Caudate nucleus (tissue), 63 donors: ENCODE measurements at places on chromosomes 5 and 9.

- DNase-seq: no peak
These were observed 30.7 kb downstream of the IFNW1 start for GRCh38 chr9:21110708-21111576.

DNA sequence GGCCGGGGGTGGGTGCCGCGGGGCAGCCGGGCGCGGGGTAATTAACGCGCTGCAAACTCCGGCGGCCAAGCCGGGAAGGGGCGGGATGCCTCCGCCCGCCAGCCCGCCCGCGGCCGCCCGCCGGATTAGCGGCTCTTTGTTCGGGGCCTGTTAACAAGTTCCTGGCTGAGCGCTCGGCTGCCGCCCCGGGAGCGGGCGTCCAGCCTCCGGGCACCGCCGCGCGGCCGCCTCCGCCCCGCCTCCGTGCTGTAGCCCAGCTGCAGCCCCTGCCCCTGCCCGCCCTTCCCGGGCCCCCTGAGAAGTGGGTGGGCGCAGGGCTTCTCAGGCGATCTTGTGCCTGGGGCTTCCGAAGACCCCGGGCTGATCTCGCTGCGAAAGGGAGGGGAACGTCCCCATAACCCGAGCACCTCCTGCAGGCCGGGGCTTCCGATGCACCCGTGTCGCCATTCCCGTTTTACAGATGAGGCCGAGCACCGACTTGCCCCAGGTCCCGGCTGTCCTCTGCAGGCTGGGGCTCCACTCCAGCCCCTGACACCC lies 7.5 kb downstream of the UNC5A start:
- DNase-seq: no peak

DNA sequence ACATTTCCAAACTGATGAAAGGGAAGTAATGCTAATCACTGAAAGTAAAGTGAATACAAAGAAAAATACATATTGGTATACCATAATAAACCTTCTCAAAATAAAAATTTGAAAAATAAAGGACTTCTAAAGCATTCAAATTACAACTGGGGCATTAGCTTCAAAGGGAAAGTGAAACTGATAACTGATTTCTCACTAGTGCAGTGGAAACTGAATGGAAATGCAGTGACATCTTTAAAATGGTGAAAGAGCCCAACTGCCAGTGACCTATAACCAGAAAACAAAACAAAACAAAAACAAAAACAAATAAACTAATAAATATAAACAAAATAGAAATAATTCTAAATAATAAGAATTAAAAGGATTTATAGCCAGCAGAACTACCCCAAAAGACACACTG lies 297.5 kb upstream of the GRIN3A start:
- DNase-seq: no peak

DNA sequence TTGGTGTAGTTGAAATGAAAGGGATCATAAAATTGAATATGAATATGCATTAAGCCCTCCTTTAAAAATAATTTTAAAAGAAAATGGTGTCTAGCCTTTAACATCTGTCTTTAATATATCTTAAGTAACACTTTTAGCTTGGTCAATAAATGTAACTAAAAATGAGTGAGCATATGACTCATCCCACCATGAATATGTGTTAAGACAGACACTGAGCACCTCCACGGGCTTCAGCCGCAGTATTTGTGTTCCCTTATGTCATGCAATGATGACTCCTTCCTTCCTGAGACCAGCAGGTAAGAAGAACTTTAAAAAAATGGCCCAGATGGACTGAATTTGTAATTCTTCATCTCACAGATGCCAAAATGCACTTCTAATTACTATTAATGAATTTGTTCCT lies 563.2 kb downstream of the NR2F1-AS1 start:
- DNase-seq: no peak

- no peak for DNase-seq
These were observed 23.1 kb downstream of the ANP32B start for GRCh38 chr9:98006127-98006796.

DNA sequence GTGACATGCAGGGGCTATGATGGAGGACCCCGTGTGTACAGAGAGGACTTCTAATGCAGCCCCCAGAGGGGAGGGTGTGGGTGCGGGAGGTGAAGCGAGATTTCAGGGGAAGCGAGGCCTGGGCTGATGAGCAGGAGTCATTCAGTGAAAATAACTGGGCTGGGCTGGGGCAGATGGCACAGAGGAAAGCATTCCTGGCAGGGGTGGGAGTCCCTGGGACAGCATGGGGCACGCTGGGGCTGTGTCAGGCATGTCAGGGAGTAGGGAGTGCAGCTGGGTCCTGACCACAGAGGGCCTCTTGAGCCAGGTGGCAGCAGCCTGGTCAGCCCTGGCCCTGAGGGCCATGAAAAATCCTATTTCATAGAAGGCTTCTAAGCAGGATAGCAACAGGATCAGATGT lies 36.6 kb downstream of the COL15A1 start:
- DNase-seq: no peak

GRCh38 chr9:33127881-33128280 lies 39.3 kb downstream of the B4GALT1 start:
- no peak for DNase-seq

- no peak for DNase-seq
These were observed 105.5 kb downstream of the FBXL17 start for GRCh38 chr5:108276187-108277050.

GRCh38 chr5:173352366-173353349 lies 24.4 kb upstream of the STC2 start:
- DNase-seq: no peak

- DNase-seq: no peak
These were observed 420.6 kb downstream of the CTNND2 start for GRCh38 chr5:11483630-11484029.

GRCh38 chr9:97962136-97962535 lies 21.0 kb upstream of the ANP32B start:
- DNase-seq: no peak

DNA sequence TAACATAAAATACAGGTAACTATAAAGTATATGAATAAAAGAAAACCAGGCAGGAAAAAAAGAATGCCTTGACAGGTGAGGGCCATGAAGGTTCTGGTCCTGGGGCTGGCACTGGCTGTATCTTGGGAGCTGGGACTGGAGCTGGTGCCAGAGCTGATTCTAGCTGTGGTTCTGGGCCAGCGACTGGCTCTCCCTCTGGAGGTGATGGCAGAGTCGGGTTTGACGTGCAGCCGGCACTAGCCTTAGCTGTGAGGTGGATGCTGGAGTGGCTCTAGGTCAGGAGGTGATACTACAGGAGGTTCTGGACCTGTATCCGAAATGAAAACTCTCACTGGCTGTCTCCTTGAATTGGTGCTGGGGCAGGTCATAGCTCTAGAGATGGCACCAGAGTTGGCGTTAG lies 22.3 kb downstream of the OBP2B start:
- no peak for DNase-seq

DNA sequence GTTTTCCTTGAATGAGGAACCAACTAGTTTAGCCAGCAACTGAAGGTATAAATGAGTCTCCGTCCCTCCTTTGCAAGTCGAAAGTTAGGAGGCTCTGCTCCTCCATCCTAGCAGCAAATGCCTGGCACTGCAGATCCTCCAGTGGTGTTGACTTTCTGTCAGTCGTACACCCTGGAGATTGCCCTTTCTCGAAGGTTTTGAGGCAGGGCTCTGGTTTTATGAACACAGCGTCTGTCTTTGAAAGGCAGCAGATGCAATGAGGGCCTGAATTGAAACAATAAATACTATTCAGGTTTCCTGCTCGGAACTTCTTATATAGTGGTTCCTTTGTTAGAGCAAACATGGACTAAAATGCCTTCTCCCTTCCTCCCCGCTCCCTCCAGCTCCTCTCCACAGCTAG lies 284.0 kb downstream of the TMEM38B start:
- no peak for DNase-seq

DNA sequence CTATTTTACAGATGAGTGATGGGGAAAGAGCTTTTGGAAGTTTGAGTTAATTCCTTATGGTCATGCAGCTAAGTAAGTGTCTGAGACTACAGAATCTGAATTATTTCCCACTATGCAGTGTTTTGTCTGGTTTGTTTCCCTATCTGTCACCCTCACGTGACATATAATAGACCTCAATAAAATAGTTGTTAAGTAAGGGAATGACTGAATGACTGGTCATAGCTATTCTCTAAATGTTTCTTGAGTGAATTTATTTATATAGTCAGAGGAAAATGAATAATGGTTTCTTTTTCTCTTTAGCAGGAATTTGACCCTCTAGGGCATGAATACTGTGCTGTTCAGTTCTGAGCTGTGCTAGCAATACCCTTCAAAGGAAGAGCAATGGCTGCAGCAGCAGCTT lies 10.3 kb downstream of the TRIM32 start:
- no peak for DNase-seq

DNA sequence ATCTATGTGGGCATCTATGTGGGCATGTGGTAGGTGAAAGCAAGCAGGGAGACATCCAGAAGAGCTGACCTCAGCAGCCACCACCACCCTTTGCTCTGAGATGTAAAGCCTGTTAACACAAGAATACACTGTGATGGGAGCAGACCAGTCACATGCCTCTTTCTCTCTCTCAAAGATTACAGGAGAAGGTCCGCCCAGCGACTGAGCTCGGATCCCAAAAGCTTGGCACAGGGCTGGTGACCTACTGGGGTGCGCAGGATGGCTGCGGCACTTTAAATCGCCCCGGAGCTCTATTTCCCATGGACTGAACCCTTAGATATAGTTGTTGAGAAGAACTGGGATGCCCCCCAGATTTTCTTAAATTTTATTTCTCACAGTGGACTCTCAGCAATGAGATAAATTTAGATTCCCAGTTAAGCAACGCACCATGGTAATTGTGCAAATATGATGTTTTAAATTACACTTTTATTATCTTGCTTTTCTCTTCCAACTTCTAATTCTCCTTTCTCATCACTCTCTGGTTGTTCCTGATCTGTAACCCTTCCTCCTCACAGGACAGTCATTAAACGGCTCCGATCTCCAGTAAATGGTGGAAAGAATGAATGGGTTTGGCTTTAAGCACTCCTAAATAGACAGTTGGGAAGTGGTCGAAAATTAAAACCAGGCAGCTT lies 37.7 kb upstream of the ICE1 start:
- no peak for DNase-seq

DNA sequence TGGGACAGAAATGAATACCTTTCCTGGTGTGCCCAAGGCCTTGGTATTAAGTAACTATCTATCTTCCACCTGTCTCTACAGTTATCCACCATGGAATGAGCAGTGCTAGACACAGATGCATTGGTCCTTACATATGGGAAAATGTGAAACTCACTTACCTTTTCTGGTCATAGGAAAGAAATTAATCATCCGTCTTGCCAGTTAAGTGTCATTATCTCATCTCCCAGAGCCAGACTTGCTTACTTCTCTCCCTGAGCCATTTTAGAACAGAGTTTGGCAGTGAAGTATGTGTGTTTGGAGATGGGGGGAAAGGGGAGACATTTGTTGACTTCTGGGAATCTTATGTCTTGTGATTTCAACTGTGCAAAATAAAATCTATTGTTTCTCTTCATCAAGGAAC lies 1211.0 kb upstream of the CDH6 start:
- DNase-seq: no peak

DNA sequence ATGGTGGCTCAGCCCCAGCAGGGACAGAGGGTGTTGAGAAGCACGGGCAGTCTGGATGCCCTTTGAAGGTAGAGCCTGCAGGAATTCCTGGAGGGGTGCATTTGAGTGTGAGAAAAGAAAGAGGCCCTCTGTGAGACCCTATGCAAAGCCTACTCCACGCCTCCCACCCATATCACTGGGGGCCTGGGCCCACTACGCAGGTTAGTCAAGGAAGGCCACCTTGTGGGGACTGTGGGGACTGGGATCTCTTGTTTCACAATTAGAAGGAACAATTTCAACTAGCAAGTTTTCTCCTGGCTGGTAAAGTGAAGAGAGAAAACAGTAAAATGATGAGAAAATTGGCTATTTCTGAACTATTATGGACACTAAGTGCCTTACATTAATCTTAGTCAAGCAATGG lies 486.2 kb upstream of the DAP start:
- no peak for DNase-seq

GRCh38 chr5:128284236-128284635 lies 200.7 kb downstream of the SLC12A2 start:
- DNase-seq: no peak

- DNase-seq: no peak
These were observed 79.4 kb downstream of the ESM1 start for GRCh38 chr5:54905942-54906537.

GRCh38 chr9:138022121-138022741 lies 144.6 kb downstream of the CACNA1B start:
- DNase-seq: no peak

GRCh38 chr5:100667161-100667630 lies 132.0 kb downstream of the FAM174A start:
- DNase-seq: no peak

GRCh38 chr9:16425562-16426231 lies 444.8 kb downstream of the BNC2 start:
- DNase-seq: no peak

DNA sequence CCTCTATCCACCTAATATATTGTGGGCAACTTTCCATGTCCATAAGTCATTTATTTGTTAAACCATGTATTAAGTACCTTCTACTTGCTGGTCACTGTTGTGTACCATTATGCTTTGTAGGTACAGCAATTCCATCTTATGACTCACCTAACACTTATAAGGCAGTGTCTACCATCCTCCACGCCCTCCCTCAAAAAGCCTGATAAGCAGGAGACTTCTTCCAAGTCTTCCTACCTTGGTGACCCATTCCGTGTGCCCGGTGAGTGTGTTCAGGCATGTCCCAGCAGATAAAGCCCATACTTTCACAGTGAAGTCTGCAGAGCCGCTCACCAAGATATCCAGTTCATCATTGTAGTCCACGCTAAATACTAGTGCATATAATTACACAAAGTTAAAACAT lies 17.4 kb downstream of the FBXW2 start:
- DNase-seq: no peak

DNA sequence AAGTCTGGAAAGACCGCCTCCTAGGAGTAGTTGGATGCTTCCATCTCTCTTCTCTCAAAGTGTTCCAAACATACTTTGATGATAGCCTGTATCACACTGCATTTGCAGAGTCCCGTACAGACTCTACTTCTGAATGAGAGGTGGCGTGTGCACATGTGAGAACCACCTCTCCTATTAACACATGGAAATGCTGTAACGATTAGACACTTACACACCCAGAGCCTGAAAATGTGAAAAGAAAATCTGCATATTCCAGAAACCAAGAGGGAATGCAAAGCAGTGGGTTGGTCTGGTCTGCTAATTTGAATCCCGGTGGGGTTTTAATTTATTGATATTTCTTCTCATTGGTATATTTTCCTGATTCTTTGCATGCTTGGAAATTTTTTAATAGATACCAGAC lies 10.5 kb downstream of the UGCG start:
- no peak for DNase-seq

GRCh38 chr5:167478188-167478587 lies 813.3 kb upstream of the WWC1 start:
- DNase-seq: no peak

DNA sequence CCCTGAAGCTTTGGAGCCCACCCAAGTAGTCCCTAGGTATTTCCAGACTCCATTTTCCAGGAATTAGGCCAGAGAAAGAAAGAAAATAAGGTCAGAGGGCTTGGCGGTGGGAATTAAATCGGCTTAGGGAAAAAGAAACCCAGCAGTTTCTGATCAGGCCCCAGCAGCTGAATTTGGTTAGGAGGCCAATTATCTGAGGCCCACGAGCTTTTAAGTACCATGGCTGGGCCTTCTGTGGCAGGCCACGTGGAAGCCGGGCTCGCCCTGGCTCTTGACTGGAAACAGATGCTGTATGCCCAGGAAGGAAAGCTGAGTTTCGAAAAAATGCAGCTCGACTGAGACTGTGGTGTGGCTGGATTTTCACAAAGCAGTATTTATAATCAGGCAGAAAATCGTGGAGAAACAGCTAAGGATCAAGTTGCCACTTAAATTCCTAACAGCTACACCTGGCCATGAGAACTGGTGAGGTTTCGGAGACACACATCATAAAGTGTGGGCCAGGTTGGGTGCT lies 75.1 kb upstream of the PANK3 start:
- no peak for DNase-seq
